ENCODE measurements at places on chromosomes 7 and 10. TPM values are rescaled to one million over a fixed set of nuclear protein-coding genes. Genes with fewer than 3 reads are reported as not detected.
A peak's percentile ranks its signal among the peaks of the same experiment; 100 is the strongest.

The HGF gene
- total RNA-seq: 25.5 TPM

The MAP3K8 gene
- total RNA-seq: 51.7 TPM

DNA sequence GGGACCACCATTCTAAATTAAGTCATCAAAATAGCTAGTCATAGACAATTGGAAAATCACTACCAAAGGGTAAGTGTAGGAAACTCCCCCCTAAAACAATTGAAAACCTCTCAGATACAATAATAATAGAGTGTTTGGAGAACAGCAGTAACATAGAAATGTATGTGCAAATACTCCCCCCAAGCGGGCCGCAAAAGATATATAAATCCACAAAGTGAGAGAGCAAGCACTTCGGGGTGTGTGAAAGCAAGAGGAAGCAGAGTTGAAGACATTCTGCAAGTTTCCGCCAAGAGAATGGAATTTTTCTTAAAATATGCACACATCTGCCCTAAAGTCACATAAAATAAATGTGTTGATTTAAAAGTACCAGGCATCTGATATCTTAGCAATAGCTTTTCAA lies 33.3 kb downstream of the CHCHD3 start:
- no peak for DNase-seq

DNA sequence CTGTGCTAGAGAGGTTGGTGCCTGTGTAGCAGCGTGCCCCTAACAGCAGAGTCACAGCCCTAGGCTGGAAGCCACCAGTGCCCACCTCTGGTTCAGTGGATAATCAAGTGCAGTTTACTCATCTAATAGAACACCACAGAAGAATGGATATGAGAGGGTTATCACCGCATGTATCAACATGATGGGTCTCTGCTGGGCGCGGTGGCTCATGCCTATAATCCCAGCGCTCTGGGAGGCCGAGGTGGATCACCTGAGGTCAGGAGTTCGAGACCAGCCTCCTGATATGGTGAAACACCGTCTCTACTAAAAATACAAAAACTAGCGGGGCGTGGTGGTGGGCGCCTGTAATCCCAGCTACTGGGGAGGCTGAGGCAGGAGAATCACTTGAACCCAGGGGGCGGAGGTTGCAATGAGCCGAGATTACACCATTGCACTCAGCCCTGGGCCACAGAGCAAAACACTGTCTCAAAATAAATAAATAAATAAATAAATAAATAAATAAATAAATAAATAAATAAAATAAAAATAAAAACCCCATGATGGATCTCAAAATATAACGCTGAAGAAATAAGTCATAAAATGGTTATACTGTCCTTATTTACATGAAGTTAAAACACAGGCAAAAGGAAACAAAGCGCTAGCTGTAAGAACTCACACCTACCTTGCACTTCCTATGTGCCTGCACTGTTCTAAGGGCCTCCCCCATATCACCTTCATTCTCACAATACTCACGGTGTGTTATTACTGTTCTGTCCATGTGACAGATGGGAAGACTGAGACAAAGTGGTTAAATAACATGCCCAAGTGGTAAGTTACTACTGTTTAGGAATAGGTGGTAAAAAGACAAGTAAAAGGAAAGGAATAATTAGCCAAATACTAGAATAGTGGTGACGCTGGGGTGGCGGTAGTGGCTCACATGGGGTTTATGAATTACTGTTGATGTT lies 70.9 kb downstream of the AMZ1 start:
- no peak for DNase-seq

DNA sequence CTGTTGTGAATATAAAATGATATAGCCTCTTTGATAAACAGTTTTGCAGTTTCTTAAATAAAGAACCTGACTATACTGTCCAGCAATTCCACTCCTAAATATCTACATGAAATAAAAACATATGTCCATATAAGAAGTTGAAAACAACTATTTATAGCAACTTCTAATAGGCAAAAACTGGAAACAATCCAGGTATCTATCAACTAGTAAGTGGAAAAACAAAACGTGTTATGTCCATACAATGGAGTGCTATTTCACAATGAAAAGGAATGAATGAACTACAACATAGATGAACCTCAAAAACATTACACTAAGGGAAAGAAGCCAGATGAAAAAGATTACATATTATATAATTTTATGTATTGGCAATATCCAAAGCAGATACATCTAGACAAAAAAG lies 268.9 kb downstream of the CSTF2T start:
- peak; percentile 47 for DNase-seq

- no peak for DNase-seq
Observed at GRCh38 chr7:68964060-68964459, 634.2 kb upstream of the AUTS2 start.

- DNase-seq: no peak
Observed at GRCh38 chr7:33792041-33792440, 113.3 kb upstream of the BMPER start.

- no peak for DNase-seq
Observed at GRCh38 chr10:80397014-80397413, 11.3 kb upstream of the PRXL2A start.

DNA sequence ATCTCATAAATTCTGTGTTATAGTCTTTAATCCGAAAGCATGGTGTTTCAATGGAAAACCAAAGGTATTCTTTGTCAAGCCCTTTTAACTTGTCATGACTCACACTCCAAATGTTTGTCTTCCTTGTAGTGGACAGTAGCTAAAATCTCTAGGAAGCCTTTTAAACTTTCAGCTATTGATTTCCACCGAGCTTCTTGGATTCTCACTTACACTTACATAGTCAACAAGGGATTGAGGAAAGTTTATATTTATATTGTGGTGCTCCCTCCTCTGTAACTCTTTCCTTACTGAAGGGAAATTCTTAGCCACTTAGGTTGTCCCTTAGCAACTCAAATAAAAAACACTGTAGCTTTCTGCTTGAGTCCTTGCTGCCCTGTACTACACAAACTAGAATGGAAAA lies 31.2 kb upstream of the GPR37 start:
- no peak for DNase-seq

GRCh38 chr10:73591935-73592699 lies 975 bp upstream of the USP54 start:
- DNase-seq: peak; percentile 63

The METTL2B gene
- 19.2 TPM for total RNA-seq

- no peak for DNase-seq
Observed at GRCh38 chr7:36295090-36295489, 94.6 kb upstream of the ANLN start.

The IRF5 gene
- total RNA-seq: 34.1 TPM

GRCh38 chr10:120760253-120760652 lies 90.9 kb upstream of the WDR11 start:
- DNase-seq: no peak

The AGMO gene
- total RNA-seq: 0.74 TPM

DNA sequence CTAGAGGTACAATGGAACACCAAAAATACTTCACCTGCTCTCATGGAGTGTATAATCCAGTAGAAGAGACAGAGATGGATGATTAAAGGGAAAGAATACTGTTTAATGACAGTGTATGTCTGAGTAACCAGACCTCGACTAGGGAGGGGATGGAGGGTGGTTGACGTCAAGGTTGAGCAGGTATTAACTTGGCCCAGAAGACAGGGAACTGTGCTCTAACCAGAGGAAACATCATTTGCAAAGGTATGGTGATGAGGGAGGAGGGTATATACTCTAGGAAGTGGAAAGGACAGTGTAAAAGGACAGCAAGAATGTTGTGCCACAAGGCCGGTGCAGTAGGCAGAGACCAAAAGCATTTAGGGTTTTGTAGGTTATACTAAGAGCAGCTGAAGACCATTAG lies 2.9 kb downstream of the MIOS start:
- DNase-seq: no peak

The OPN4 gene
- total RNA-seq: 0.12 TPM

GRCh38 chr10:28768227-28768626 lies 90.9 kb downstream of the BAMBI start:
- peak; percentile 33 for DNase-seq

The CCDC146 gene
- 25.1 TPM for total RNA-seq

DNA sequence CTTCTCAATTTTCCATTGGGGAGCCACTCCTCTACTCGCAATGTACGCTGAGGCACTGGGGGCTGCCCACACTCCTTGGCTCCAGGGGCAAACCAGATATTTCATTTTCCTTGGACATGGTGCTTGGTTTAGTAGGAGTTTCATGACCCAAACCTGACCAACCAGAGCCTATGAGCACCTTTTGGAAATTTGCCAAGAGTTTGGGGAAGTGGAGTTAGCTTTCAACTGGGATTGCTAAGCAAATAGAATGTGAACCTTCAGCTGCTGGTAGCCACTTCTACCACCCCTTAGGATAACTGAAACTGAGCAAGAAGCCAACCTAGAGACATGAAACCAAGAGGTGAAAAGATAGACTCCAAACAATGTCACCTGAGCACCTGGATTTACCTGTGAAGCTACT lies 74.9 kb upstream of the COL13A1 start:
- no peak for DNase-seq

DNA sequence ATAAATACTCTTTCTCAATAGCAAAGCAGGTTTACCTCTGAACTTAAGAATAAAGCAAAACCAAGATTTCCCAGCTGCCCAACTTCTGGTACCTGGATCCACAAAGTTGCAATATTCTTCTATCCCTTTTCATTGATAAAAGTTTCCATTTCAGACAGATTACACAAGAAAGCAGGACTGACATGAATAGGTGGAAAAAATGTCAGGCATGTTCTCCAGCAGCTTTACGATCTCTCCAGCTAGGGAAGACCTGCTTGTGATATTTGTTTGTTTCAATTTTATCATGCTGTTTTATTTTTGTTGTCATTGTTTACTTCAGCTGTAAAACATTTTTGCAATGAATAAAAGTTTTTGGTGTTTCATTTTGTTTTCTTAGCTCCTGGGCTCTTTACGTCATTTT lies 9.0 kb downstream of the RGS10 start:
- no peak for DNase-seq

The AGR2 gene
- total RNA-seq: 248 TPM

DNA sequence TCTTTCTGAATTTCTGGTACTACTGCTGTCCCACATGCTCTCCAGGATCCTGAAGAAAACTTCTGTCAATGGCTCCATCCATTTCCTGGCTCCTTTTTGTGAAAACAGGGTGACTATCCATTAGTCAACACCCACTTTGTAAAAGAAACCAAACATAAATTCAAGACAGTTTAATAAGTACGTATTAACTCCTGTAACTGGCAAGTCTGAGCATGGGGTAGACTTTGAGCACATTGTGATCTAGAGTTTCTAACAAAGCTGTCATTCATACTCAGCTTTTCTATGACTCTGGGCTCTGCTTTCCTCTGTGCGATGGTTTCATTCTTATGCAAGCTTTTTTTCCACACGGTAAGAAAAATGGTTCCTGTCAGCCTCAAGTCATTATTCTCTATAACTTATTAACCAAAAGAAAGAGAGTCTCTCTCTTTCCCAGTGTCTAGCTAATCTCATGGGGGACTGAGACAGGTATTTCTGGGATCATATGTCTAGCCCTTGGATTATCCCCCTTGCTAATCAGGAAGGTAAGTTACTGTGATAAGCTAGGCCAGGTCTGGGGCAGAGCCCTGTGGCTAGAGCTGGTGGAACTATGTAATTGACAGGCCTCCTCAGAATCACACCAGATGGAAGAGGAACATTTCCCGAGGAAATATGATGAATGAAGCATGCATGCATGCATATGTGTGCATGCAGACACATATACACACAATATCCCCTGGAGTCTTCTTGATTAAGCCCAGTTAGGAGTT lies 98.5 kb downstream of the GNAI1 start:
- no peak for DNase-seq

The TMEM176B gene
- total RNA-seq: 39.2 TPM

The LAMTOR4 gene
- total RNA-seq: 63.4 TPM

- DNase-seq: no peak
Observed at GRCh38 chr7:69187824-69188333, 410.4 kb upstream of the AUTS2 start.

DNA sequence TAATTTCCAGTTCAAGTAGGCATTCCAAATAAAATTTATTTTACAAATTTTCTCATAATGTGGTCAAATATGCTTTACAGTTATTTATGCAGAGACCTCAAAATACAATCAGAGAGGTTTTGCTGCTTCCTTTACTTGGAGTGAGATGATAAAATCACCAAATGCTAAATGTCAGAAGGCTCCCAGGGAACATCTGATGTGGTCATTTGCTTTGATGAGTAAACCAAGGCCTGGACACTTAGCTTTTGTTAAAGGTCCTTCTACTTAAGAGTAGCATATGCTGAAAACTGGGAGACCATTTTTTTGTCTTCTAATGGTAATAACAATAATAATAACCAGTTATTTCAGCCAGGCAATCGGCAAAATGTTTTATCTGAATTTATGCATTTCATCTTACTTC lies 60.6 kb upstream of the AKR1E2 start:
- no peak for DNase-seq

DNA sequence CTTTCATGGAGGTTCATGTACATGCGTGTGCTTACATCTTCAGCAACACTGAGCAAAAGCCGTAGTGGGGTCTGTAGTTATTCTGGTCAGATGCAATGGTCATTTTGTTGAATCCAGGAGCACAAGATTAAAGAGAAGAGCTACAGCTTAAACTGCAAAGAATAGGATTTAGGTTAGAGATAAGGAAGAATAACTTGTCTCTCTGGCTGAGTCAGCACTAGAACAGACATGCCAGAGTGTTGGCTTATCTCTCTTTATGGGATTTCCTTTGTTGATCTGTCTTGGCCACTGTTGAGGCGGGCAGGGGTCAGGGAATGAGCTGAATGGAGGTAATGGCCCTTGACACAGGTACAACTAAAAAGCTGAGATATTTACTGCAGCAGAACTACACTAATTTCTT lies 473.5 kb downstream of the CCSER2 start:
- no peak for DNase-seq

- DNase-seq: no peak
Observed at GRCh38 chr10:13706604-13707003, 119.8 kb downstream of the PRPF18 start.
